SJSA1 (cell line): ENCODE measurements at places on chromosomes 1 and 21. TPM values are rescaled to one million over a fixed set of nuclear protein-coding genes. Genes with fewer than 3 reads are reported as not detected.
A peak's percentile ranks its signal among the peaks of the same experiment; 100 is the strongest.

The SLC25A24 gene
- total RNA-seq, result 100 and 124 TPM in 2 replicates

The NCMAP gene
- total RNA-seq, result 0.05 TPM in 1 of 2 replicates, not detected in the other

The CTTNBP2NL gene
- total RNA-seq, result 13.0 and 15.9 TPM in 2 replicates

- H3K4me3 ChIP-seq, result no peak overlapping the region
- DNase-seq, result no peak
- H3K27ac ChIP-seq, result no peak overlapping the region
- H3K27me3 ChIP-seq, result no peaks in the 10 kb centered on the region
- no peaks in the 10 kb centered on the region for H3K36me3 ChIP-seq
These were observed 49.6 kb upstream of the KCTD3 start for GRCh38 chr1:215517441-215517891.

The ATAD3C gene
- total RNA-seq, result not detected in 2 replicates

- peaks cover 6% of the 10 kb centered on the region; the same call in 1 of the 2 replicates for H3K4me1 ChIP-seq
- no peak overlapping the region for H3K27ac ChIP-seq
- H3K27me3 ChIP-seq, result no peaks in the 10 kb centered on the region
- peak; percentile 79 for DNase-seq
These were observed 48.0 kb downstream of the TBCE start for GRCh38 chr1:235415008-235415904.

DNA sequence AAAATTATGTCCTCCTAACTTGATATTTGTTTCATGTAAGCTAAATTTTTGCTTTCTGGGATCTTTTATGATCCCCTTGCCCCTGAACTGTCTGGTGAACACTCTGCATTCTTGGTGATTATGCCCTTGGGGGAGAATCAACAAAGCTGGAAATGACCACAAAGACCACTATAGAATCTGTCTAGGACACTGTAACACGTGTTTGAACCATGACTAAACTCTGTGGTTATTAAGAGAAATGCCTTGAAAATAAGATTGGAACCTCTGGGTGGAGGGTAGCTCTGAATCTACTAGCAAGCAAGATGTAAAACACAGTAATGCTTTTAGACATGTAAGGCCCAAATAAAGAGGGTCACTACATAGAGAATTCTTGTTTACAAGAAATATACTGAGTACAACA lies 237.5 kb downstream of the HMCN1 start:
- H3K27ac ChIP-seq, result peak overlapping the region; percentile 83
- H3K36me3 ChIP-seq, result no peaks in the 10 kb centered on the region
- H3K27me3 ChIP-seq, result no peaks in the 10 kb centered on the region
- peaks cover 69% of the 10 kb centered on the region for H3K4me1 ChIP-seq
- no peak overlapping the region for H3K4me3 ChIP-seq

GRCh38 chr1:203048555-203049051 lies 22.3 kb downstream of the PPFIA4 start:
- H3K4me1 ChIP-seq, result peaks cover 8% of the 10 kb centered on the region; the same call in 1 of the 2 replicates
- no peak overlapping the region for H3K27ac ChIP-seq
- no peak for DNase-seq
- H3K4me3 ChIP-seq, result no peak overlapping the region
- no peaks in the 10 kb centered on the region for H3K36me3 ChIP-seq
- peaks cover 19% of the 10 kb centered on the region for H3K27me3 ChIP-seq

- peaks cover 47% of the 10 kb centered on the region for H3K4me1 ChIP-seq
- no peak for DNase-seq
- no peaks in the 10 kb centered on the region for H3K27me3 ChIP-seq
These were observed 25.6 kb downstream of the CLIC4 start for GRCh38 chr1:24770881-24771280.

The HPCAL4 gene
- total RNA-seq, result 0.06 and 0.13 TPM in 2 replicates

The SLC30A1 gene
- total RNA-seq, result 11.3 and 14.5 TPM in 2 replicates

The MYOG gene
- total RNA-seq, result not detected in 2 replicates

DNA sequence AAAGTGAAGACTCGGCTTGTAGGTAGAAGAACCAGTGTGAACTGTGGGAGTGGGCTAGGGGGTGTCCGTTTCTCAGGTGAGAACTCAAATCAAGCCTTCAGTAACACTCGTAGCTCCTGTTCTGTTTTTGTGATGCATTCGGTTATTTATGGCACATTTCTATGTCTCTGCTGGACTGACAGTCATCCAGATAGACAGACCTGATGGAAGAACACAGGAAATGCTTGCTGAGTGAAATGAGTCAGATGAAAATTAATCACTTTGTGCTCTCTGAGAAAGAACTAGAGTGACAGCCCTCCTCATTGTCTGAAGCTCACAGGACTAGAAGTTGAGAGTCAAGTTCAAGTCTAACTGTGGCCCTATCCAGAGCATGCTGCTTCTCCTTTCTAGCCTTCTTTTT lies 360.1 kb upstream of the PLXNA2 start:
- H3K36me3 ChIP-seq, result 0 out of 2 replicates have a peak, but pooled peaks cover 3% of the 10 kb centered on the region
- no peaks in the 10 kb centered on the region for H3K27me3 ChIP-seq
- no peak overlapping the region for H3K4me3 ChIP-seq

DNA sequence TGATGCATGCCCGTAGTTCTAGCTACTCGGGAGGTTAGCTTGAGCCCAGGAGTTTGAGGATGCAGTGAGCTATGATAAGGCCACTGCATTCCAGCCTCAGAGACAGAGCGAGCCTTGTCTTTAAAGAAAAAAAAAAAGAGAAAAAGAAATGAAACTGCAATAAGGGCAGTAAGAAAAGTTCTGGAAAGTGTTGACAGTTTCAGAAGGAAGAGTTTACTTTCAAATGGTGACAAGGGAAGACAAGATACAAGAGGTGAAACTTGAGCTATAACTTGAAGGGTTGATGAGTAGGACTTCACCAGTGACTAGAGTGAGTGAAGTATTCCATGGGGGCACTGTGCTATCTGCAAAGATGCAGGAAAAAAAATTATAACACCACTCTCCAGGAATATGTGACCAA lies 125.0 kb downstream of the AKT3 start:
- no peak for DNase-seq
- peaks cover 19% of the 10 kb centered on the region for H3K4me1 ChIP-seq
- H3K4me3 ChIP-seq, result no peak overlapping the region
- H3K27ac ChIP-seq, result no peak overlapping the region

GRCh38 chr1:119919241-119919640 lies 22.9 kb upstream of the ADAM30 start:
- H3K4me3 ChIP-seq, result no peak overlapping the region
- H3K27ac ChIP-seq, result no peak overlapping the region
- peaks cover 100% of the 10 kb centered on the region for H3K36me3 ChIP-seq
